Urinary bladder (tissue), 4 donors: ENCODE measurements at places on chromosomes 12 and 14. TPM values are rescaled to one million over a fixed set of nuclear protein-coding genes. Genes with fewer than 3 reads are reported as not detected.

DNA sequence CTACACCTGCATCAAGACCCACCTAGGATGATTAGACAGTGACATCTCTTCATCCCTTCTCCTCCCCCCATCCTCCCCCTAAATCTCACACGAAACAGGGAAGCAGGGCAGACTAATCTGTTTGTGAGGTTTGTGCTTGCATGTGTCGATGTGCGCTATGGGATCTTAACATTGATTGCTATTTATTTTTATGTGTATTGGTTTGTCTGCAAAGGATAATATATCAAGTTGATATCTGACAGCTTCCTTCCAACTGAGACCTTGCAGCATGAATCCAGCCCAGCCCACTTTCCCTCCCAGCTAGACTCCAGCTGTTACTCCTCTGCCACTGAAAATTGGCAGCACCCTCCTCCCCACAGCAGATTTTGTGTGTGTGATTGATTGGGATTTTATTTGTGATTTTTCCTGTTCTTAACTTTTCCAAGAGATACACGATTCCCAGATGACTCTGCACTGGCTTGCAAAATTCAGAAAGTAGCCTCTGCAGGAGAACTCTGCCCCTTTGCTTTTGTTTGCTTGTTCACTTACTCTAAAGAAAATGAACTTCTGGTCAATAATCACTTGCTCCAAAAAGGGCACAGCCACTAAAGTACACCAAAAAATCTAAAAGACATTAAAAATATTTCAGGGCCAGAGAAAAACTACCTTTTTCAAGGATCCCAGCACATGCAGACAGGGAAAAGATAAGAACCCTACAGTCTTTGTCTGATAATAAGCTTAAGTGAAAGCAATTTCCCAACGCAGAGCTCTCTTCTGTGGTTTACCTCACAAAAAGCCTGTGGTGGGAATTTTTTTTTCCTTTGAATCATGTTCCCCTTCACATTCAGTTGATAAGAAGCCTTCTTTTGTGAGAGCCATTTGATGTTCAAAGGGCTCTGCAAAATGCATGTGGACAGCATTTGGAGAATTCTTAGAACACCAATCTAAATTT is 222.1 kb downstream of the RPS29 start:
- DNase-seq: no peak

GRCh38 chr14:62667421-62667914 is 377.8 kb downstream of the KCNH5 start:
- DNase-seq: no peak

The PMCH gene
- not detected for total RNA-seq

GRCh38 chr14:51328772-51329353 is 88.8 kb downstream of the TMX1 start:
- no peak for DNase-seq

GRCh38 chr14:54718046-54718445 is 151.1 kb downstream of the SAMD4A start:
- DNase-seq: no peak

The MGAT4C gene
- 12.1 TPM for total RNA-seq

The ACOT6 gene
- not detected for total RNA-seq

GRCh38 chr14:91244501-91244901 is at the start of gene GPR68:
Gene GPR68 (minus strand): TSS chr14:91244704. CDS start chr14:91235050, 9,654 bp downstream.
- DNase-seq: no peak

DNA sequence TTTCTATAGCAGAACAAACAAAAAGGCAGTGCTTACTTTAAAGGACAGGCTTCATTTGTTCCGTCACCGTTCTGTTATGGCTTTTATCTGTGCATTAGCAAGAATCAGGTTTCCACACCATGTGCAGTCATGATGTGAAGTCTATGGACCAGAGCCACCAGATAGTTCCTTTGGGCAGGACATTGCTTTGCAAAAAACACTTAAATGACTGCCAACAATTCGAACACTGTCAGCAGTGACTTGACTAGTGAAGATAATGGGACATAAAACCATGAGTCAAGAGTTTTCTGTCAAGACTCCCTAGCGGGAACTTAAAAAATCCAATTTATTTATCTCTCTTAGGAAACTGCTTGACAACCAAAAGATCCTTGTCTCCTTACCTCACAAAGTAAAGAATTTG is 80.3 kb downstream of the NKX2-1 start:
- no peak for DNase-seq

GRCh38 chr12:77569876-77570275 is 260.8 kb upstream of the NAV3 start:
- DNase-seq: no peak

The WNT5B gene
- 9.8 TPM for total RNA-seq

GRCh38 chr12:34625116-34625515 is 602.8 kb downstream of the ALG10 start:
- DNase-seq: no peak

- DNase-seq: no peak
Observed at GRCh38 chr12:67141296-67142018, 127.7 kb upstream of the CAND1 start.

GRCh38 chr14:96754162-96754844 is 42.9 kb upstream of the VRK1 start:
- DNase-seq: no peak

DNA sequence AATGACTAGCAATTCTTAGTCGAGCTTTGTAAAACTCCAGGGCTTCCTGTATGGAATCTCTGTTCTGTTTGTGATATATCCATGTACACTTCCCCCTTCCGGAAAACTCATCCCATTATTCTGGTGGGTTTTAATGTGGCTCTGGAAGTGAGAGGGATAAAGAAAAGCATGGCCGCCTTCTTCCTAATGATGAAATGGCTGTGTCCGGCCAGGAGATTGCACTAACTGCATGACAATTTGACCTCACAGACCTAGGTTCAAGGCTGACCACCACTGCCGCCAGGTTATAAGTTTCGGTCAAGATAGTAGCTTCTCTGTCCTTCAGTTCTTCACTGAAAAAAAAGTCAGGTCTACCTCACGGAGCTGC is 41.0 kb upstream of the NPAS3 start:
- no peak for DNase-seq

DNA sequence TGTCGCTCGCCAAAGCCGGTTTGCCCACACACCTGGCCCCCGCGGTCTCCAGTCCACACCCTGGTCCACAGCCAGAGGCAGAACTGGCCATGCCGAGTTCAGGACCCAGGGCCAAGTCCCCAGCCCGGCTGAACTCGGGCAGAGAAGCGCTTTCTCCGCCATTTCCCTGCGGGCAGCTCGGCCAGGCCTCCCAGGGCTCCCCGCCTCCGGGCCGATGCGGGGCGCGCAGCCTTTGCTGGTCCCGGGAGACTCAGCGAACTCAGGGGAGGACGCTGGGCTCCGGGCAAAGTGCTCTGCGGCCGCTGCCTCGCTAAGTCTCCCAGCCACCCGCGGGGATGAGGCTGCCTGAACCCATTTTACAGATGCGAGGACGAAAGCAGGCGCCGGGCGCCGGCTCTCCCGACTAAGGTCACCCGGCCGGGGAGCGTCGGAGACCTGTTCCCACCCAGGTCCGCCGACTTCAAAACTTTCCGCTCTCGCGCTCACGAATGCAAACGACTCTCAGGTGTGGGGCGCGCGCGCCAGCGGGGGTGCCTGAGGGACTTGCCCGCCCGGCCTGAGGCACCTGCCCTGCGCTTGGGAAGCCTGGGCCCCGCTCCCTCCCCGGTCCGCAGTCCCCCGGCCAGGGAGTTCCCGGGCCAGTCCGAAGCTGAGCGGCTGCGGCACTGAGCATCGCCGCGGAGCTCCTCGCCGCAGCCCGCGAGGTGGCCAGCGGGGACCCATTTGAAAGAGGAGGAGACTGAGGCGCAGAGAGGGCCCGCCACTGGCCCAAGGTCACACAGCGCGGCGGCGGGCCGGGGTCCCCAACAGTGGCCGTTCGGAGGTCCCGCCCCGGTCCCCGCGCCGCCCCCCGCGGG is 627 bp downstream of the TESC start:
- DNase-seq: no peak

GRCh38 chr12:65930114-65930828 is 106.0 kb downstream of the HMGA2 start:
- DNase-seq: no peak

DNA sequence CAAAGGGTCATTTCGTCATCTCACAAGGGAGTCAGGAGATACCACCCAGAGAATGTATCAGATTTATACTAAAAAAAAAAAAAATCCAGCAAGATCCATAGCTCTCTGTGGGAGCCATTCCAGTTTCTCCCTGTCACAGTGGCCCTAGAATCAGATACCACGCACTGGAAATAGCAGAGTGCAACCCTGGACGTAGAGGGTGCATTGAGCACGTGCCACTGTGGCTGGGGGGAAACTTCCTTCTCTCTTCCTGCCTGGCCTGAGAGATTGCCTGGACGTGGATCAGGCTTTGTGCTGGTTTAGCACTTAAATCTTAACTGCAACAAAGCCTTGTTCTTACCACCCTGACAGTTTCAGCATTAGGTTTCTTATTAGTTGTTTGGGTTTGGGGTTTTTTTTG is 124.3 kb downstream of the FBXL14 start:
- DNase-seq: no peak

- DNase-seq: no peak
Observed at GRCh38 chr14:70188322-70188658, 461 bp downstream of the SLC8A3 start.

DNA sequence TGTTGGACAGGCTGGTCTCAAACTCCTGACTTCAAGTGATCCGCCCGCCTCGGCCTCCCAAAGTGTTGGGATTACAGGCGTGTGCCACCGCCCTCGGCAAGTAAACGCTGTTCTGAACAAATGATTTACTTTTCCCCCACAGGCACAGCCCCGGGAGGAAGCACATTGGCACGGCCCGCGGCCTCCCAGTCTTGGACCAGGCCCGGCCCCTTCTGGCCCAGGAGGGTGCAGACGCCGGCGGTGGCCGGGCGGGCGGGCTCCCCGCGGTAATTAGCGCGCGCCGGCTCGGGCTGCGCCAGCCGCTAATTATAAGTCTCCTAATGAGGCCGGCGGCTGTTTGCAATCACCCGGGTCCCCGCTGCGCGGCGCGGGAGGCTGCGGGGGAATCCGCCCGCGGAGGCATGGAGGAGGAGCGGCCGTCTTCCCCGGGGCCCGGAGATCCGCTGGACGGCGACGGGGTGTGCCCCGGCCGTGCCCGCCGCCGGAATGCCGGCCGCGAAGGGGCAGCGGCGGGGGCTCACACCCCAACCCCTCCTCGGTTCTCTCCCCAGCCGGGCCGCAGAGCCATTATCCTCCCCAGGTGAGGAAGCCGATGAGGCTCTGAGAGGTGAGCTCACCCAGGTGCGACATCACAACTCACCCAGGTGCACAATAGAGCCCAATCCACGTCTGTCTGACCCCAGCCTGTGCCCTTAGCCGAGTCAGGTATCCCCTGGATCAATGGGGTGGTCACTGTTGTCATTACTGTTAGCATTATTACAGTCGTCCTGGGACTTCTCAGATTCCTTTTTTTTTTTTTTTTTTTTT is 3.3 kb upstream of the POP5 start:
- DNase-seq: no peak

- no peak for DNase-seq
Observed at GRCh38 chr14:31096255-31096654, 70.1 kb upstream of the STRN3 start.

The MYBPC1 gene
- 85.2 TPM for total RNA-seq

GRCh38 chr12:97425380-97425779 is 37.2 kb upstream of the RMST start:
- DNase-seq: no peak

GRCh38 chr14:101825797-101826196 is 64.3 kb downstream of the PPP2R5C start:
- DNase-seq: no peak

- DNase-seq: no peak
Observed at GRCh38 chr12:93376436-93377251, 1.1 kb upstream of the NUDT4 start.

The RASAL1 gene
- 0.11 TPM for total RNA-seq

The PMEL gene
- total RNA-seq: 1.5 TPM

DNA sequence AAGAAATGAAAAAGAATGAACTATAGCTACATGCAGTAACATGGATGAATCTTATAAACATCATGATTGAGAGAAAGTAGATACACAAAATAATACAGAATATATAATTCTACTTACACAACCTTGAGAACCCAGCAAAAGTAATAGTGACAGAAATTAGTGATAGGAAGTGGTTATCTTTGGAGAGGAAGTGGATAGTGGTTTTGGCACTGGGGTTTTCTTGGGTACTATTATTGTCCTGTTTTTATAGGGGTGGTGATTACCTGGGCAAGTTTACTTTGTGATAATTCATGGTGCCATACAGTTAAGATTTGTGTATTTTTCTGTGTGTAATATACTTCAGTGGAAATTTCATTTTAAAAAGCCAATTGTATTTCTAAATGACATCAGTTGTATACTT is 352.7 kb downstream of the AEBP2 start:
- no peak for DNase-seq

- DNase-seq: no peak
Observed at GRCh38 chr12:66304296-66304900, 2.1 kb downstream of the HELB start.

DNA sequence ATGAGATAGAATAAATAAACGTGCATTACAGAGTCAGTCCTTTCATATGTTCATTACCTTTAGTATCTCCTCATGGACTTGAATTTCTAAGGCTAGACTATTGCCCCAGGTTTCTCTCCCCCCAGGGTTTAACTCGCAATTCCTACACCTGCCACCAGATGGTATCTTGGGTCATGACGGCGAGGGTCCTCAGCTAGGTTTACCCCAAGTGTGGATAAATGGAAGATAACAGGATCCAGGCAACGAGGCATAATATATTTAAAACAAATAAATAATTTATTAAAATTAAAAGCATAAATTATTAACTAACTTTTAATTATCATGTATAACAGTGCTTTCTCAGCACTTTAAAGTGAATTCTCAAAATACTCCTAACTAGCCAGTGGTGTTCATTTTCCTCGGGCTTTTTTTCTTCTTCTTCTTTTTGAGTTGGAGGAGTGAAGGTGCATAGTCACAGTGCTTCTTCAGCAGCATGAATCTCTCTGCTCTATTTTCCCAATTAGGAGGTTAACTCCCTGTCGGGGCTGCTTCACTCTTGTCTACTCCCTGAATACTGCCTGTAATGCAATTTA is 243.5 kb upstream of the CAND1 start:
- DNase-seq: no peak

DNA sequence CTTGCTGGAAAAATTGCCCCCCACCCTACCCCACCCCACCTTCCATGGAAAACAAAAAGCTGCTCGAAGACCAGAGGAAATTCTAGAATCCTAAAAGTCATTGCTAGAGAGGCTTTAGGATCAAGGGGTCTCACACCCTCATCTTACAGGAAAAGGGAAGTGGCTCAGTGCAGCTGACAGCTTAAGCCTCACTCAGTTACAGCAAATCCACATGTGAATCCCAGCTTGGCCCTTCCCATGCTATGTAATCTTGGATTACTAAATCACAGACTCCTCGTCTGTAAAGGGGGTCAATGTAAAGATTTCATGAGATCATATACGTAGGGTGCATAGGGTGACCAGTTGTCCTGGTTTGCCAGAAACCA is 25.9 kb downstream of the CMKLR1 start:
- DNase-seq: no peak

DNA sequence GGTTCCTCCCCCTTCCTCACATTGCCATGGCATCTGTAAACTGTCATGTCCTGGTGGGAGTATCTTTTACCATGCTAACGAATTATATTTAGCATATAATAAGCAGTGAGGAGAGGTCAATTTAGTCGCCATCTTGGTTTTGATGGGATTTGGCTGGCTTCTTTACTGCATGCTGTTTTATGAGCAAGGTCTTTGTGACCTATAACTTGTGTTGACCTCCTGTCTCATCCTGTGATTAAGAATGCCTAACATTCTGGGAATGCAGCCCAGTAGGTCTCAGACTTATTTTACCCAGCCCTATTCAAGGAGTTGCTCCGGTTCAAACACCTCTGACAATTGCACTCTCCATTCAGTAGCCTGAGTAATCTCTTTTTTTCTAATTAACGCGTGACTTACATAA is 2.1 kb upstream of the EIF4B start:
- DNase-seq: no peak
